Activated CD4-positive, alpha-beta memory T cell treated with anti-CD3 and anti-CD28 coated beads, Interleukin-2, amount 10 ng/mL, durations not matched to agents 7 days and 5 days (primary cell): ENCODE measurements at places on chromosomes 3 and 15. TPM values are rescaled to one million over a fixed set of nuclear protein-coding genes. Genes with fewer than 3 reads are reported as not detected.

PLA2G4F gene
- total RNA-seq: not detected

IL17RE gene
- total RNA-seq: 1.7 TPM

LCMT2 gene
- total RNA-seq: 8.9 TPM

LEKR1 gene
- total RNA-seq: 1.4 TPM

SLC28A1 gene
- total RNA-seq: not detected

SLC6A6 gene
- 59.0 TPM for total RNA-seq

TMC3 gene
- not detected for total RNA-seq

LNP1 gene
- total RNA-seq: 1.9 TPM

- H3K4me3 ChIP-seq: peak overlapping the region; percentile 89
- H3K27ac ChIP-seq: no peak overlapping the region
- H3K27me3 ChIP-seq: no peaks in the 10 kb centered on the region
- H3K4me1 ChIP-seq: peaks cover 42% of the 10 kb centered on the region
Measured at GRCh38 chr3:172040078-172040980, 951 bp downstream of the FNDC3B start.

- no peak overlapping the region for H3K27ac ChIP-seq
- no peaks in the 10 kb centered on the region for H3K27me3 ChIP-seq
- peaks cover 31% of the 10 kb centered on the region for H3K4me1 ChIP-seq
- no peak overlapping the region for H3K4me3 ChIP-seq
Measured at GRCh38 chr15:75054172-75054897, 30.9 kb downstream of the PPCDC start.

DNA sequence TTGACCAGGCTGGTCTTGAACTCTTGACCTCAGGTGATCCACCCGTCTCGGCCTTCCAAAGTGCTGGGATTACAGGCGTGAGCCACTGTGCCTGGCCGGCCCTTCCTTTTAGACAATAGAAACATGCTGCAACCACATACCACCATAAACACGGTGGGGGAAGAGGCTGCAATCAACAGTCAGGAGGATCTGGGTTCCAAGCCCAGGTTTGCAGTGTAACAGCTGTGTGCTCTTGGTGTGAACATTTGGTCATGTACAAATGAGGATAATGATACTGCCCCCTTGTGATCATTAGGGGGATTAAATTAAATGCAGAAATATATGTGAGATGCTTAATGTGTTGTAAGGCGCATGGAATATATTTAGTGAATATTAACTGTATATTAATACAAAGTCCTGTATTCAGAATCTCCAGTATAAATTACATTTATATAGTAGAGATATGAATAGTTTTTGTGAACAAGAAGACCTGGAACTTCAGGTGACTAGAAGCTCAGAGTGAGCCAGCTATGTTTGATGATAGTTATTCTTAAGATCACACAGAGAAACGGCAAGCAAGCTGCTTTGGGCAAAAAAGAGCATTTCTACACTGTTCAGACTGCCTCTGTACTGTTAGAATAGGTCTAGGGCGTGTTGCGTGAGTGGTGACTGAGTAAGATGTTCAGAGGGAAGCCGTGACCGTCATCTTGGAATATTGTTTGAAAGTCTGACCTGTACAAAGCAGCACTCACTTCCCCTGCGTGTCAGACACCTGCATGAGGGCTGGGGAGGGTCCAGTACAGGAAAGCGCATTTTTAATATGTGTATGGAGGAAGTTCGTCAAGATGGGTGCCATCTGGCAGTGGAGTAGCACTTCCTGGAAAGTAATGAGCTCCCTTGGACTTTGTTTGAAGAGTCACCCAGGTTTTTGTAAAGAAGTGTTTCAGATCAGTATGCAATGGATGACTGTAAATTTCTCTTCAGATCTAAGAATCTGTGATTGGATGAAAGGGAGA, 125.8 kb downstream of the PGPEP1L start:
- H3K4me3 ChIP-seq: no peak overlapping the region
- H3K27me3 ChIP-seq: no peaks in the 10 kb centered on the region
- H3K36me3 ChIP-seq: no peaks in the 10 kb centered on the region
- no peak overlapping the region for H3K27ac ChIP-seq
- no peak for DNase-seq

DNA sequence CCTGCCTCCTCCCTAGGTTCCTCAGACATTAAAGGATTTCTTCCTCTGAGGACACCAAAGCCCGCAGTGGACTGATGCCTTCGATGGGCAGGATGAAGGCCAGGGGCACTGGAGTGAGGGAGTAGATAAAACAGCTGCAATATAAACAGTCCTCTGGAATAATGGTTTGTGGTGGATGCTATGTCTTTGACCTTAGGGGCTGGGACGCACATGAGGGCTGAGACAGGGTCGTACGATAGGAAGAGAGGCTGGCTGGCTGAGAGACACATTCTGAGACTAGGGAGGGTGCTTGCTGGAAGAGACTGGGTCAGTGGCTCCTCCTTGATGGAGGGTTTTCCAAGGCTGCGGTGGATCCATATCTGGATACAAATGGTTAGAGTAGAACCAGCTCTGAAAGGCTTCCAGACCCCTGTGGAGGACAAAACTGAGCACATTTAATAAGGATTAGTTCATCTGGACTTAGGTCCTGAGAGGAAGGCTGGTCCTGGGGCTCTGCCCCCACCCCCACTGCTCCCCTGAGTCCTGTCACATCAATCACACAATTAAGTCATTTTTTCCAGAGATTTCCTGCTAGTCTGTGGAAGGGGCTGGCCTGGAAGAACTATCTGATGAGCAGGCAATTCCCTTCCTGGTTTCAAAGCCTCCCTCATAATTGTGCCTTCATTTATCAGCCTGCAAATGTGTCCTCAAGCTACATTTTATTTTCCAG, 15.8 kb downstream of the TBC1D21 start:
- H3K4me3 ChIP-seq: no peak overlapping the region
- peaks cover 27% of the 10 kb centered on the region for H3K27me3 ChIP-seq
- no peaks in the 10 kb centered on the region for H3K4me1 ChIP-seq
- no peak for DNase-seq

- H3K36me3 ChIP-seq: peaks cover 55% of the 10 kb centered on the region
- H3K27ac ChIP-seq: peak overlapping the region; percentile 59
- H3K27me3 ChIP-seq: no peaks in the 10 kb centered on the region
- no peak for DNase-seq
- H3K4me3 ChIP-seq: peak overlapping the region; percentile 75
- H3K4me1 ChIP-seq: peaks cover 62% of the 10 kb centered on the region
Measured at GRCh38 chr15:81002331-81003096, 1.8 kb downstream of the TLNRD1 start.

GRCh38 chr3:40843851-40844548, 319.2 kb downstream of the ZNF621 start:
- H3K27ac ChIP-seq: no peak overlapping the region
- H3K36me3 ChIP-seq: no peaks in the 10 kb centered on the region
- no peaks in the 10 kb centered on the region for H3K4me1 ChIP-seq
- DNase-seq: no peak
- no peak overlapping the region for H3K4me3 ChIP-seq

DNA sequence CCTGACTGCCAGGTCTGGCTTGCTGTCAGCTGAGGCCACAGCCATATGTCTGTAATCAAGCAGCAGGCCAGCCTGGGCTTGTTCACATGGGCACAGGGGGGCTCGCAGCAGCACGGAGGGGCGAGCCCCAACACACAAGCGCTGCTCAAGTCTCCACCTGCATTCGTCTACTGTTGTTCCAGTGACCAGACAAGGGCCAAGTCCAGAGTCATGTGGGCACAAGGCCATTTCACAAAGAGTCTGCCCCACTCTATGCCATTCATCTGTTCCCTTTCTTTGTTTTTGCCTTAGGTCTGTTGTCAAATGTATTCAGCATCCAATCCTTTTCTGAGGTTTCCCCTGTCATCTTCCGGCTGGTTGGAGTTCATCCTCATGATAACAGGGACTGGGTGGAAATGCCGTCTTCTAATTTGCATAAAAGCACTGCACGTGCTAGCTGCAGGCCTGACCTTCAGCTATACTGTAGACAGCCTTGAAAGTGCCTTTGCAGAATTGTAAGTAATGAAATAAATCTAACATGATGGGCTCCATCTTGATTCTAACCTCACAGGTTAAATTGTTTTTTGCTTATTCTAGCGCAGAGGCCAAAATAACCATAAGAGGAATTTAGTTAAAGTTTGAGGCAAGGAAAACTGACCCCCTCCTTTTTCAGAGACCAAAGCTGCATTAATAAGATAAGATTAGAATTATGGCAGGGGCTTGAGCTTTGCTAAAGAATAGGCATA, 28.6 kb upstream of the KBTBD12 start:
- H3K27ac ChIP-seq: no peak overlapping the region
- peaks cover 15% of the 10 kb centered on the region for H3K4me1 ChIP-seq
- H3K27me3 ChIP-seq: peaks cover 4% of the 10 kb centered on the region
- peaks cover 14% of the 10 kb centered on the region for H3K36me3 ChIP-seq
- no peak overlapping the region for H3K4me3 ChIP-seq

- no peak for DNase-seq
- H3K27me3 ChIP-seq: peaks cover 60% of the 10 kb centered on the region
- no peaks in the 10 kb centered on the region for H3K36me3 ChIP-seq
- H3K4me3 ChIP-seq: no peak overlapping the region
Measured at GRCh38 chr15:38247336-38247735, 5.3 kb upstream of the SPRED1 start.

GRCh38 chr3:72347819-72348319, 500.4 kb downstream of the SHQ1 start:
- DNase-seq: peak; percentile 65
- H3K27ac ChIP-seq: no peak overlapping the region
